ENCODE measurements at places on chromosomes 12 and 14. TPM values are rescaled to one million over a fixed set of nuclear protein-coding genes. Genes with fewer than 3 reads are reported as not detected.

KRT83 gene
- total RNA-seq, result 5.4 TPM

BIN2 gene
- total RNA-seq, result not detected

GPD1 gene
- total RNA-seq, result 0.19 TPM

ANGEL1 gene
- 9.5 TPM for total RNA-seq
